Activated T-cell treated with anti-CD3 and anti-CD28 coated beads for 4 hours (primary cell): ENCODE measurements at places on chromosomes 2 and 18.

DNA sequence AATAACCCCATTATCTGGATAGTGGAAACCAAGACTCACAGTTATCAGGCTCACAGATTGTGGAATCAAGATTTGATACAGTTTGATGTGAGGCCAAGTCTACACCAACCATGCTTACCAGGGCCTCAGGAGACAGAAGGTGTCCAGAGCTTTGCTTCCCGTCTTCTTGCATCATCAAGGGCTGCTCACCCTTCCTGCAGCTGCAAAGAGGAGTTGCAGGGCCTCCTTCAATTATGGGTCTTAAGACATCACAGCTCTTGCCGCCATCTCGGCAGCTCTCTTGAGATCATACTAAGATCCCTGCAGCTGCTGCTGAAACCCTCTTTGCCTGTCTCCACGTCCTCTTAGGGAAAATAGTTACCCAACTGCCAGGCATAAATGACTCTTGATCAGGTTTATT, 176.0 kb downstream of the MGAT5 start:
- DNase-seq, result no peak

DNA sequence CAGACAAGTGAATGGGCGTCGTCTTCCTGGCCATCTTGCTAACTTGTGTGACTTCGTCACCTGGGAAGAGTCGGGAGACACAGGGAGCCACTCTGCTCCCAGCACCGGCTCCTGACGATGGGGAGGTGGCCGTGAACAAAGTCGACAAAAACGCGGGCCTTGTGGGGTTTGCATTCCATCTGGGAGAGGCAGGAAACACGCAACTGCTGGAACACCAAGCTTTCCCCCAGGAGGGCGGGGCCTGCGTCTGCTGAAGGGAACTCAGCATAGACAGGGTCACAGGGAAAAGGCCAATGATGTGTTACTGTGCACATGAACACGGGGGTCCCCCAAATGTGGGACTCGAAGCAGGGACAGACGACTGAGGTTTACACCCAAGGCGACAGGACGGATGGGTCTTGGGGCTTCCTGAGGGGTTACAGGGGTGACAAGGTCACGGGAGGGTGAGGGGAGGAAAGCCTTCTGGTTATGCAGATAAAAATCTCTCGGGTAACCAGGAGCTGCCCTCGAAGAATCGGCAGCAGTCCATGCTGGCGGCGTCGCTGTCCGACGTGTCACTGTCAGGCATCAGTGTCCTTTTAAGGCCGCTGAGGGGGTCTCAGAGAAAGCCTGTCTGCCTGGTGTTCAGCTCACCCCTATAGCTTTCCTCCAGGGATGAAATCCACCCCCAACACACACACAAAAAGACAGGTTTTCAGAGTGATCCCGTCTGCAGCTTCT, 28.2 kb upstream of the PRLH start:
- DNase-seq, result no peak

GRCh38 chr2:80499095-80499494, 194.5 kb upstream of the LRRTM1 start:
- DNase-seq, result no peak

DNA sequence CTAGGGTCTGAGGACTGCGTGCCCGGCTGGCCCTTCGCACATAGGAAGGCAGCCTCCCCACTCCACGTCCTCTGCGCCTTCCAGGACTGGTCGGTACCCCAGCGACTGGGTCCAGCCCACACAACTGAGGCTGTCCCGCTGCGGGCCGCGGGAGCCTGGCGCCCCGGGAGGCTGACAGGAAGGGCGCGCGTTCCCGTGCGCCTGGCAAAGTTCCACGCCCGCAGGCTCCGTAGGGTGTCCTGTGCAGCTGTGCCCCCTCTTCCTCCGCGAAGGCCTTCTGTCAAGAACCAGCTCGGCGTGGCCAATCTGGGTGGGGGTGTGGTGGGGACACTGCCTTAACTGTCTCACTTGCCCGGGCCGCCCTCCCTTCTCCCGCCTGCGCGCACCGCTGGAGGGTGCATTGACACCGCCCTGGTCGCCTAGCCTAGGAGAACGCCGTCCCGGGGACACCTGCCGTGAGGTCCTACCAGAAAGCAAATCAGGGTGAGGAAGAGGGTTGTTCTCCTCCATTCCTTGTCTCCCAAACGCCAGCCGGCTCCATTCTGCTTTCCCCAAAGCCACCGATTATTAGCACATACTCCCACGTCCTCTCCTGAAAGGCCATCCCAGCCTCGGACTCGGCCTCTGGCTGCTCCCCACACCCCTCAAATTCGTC, 618 bp upstream of the LYPD1 start:
- no peak for DNase-seq

DNA sequence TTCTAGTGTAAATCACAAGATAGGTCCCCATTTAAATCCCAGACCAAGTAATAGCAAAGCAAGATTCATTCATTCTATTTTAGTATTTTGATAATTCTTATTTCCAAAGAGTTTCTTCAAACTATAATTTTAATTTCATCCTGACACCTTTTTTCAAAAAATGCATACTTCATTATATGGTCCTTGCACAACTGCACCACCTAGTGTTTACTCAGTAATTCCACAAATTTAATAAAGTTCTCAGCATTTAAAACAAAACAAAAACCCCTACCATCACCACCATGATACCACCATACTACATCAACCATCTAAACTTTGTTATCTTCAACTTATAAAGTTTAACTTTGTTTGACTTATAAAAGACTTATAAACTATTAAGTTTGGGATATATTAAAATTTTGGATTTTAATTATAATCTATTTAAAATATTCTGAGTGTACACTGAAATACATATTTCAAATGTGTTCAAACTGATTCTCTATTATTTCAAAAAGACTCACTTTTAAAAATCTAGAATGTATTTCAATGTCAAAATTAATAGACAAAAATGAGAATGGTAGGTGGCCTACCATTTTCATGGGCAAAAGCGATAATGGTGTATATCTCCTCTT, 44.2 kb downstream of the WDPCP start:
- DNase-seq, result no peak

GRCh38 chr2:217994776-217995274, 8.0 kb downstream of the TNS1 start:
- DNase-seq, result no peak
